ENCODE measurements at places on chromosomes 6 and 20.

GRCh38 chr6:88422831-88423230, 256.7 kb upstream of the CNR1 start:
- DNase-seq = no peak

DNA sequence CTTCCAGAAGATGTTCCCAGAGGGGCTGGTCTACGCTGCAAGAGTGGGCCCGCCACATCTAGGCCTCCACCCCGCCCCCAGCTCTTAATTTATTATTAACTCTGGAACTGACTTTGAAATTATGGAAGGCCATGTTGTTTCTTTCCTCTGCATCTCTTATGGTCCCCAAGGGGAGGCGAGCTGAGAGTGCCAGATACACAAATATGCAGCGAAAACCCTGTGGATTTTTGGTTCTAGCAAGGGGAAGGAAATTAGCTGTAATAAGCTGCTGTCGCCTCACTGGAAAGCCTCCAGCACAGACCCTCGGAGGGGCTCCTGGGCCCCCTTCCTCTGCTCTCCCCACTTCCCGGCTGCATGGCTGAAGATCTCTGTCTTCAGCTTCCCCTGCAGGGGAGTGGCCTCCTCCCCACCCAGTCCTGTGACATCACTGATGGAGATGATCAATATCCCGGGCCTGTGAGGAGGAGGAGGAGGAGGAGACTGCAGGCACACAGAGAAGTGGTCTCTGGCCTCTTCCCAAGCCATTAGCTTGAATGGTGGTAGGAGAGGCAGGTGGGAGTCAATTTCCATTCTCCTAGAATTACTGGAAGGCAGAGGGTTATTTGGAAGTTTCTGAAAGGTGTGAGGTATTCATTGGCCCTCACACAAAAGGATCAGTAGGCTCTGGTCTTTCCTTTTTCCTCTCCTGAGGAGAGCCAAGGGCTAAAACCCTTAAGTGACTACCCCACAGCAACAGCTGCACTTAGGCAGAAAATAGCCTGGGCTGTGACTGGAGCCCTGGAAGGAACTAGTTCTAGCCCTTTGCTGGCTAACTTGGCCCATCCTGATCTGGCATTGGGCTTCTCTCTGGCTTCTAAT, 39.7 kb upstream of the CCDC167 start:
- DNase-seq = no peak

DNA sequence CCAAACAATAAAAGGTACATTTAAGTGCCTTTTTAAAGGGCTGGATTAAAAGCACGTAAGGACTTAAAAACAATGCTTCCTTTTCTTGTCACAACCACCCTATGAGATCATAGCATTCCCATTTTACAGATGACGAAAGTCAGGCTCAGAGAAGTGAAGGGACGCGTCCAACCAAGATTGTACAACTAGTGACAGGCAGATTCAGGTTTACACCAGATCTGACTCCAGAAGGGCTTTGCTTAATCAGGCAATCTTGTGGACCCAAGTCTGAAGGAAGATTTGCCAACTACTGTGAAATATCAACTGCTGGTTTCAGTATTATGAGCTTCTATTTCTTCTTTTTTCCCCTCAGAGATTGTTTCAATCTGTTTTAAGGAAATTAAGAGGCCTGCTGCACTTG, 877 bp downstream of the ENPP4 start:
- no peak for DNase-seq

DNA sequence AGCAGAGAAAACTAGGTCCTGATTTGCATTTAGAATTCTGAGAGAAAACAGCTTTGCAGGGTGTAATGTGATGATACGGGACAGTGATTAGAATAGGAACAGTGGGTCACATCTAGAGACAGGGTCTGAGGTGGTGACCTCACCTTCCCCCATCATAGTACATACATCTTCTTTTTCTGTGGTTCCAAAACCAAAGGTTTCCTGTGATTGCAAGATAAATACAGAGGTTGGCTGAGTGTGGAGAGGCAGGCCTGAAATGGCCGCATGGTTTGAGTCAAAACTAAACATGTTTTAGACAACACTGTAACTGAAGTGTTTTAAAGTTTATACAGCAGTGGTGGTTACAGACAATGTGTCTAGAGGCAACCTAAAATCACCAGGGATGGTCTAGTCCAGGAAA, 10.4 kb upstream of the NT5DC1 start:
- peak; percentile 32 for DNase-seq

- no peak for DNase-seq
Measured at GRCh38 chr6:170033666-170034065, 257.2 kb downstream of the DLL1 start.

DNA sequence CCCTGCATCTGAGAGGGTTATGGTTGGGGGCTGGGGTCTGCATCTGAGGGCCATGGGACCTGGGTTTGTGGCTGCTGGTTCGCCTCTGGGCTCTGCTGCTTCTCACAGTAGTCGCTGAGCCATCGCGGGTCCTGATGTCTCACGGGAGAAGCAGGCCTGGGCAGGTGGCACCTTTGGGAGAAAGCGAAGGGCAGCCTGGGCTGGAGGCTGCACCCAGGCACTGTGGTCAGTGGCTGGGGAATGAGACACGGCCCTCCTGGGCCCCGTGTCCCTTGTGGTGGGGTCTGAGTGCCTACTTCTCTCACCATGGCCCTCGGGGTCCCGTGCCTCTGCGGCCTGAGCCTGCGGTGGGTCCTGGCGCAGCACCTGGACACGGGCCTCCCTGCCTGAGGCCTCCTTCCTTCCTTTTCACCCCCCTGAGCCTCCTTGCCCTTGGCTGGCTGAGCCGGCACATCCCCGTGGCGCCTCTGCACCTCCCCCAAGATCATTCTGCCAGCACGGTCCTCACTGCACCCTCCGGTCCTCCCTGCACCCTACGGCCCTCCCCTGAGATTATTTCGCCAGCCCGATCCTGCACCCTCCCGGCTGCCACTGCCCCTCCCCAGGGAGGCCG, 206.0 kb downstream of the ERMARD start:
- no peak for DNase-seq
